ENCODE measurements at places on chromosomes 2 and 18.

GRCh38 chr2:134189009-134189720 is 64.7 kb upstream of the MGAT5 start:
- no peak for DNase-seq

- no peak for DNase-seq
Observed at GRCh38 chr2:56034258-56034657, 110.7 kb upstream of the EFEMP1 start.

GRCh38 chr2:233447506-233448219 is 93.4 kb downstream of the DGKD start:
- no peak for DNase-seq

GRCh38 chr2:150063432-150063889 is 424.0 kb downstream of the RND3 start:
- DNase-seq = no peak

DNA sequence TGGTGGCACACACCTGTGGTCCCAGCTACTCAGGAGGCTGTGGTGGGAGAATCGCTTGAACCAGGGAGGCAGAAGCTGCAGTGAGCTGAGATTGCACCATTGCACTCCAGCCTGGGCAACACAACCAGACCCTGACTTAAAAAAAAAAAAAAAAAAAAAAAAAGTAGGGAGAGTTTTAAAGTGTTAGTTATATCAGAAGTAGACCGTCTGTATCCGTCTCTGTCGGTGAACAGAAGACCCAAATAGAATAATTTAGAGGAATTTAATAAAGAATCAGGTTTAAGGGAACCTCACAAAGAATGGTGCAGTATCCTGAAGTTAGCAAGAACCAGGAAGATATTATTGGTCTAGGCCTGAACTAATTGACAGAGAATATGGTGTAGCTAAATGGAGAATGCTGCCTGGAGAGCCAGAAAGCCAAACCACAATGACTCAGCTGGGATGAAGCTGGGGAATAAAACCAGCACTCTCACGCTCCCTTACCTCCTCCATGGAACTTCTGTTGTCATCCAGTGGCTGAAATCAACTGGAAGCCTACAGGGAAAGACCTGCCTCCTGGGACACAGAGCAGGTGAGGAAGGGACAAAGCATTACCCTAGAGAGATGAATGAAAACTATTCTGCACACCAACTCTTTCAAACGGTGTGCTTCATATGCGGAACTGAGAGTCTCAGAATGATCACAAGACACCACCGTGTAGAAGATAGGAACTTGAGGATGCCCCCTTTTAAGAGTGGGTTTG is 39.1 kb upstream of the PLEKHM3 start:
- DNase-seq = no peak

DNA sequence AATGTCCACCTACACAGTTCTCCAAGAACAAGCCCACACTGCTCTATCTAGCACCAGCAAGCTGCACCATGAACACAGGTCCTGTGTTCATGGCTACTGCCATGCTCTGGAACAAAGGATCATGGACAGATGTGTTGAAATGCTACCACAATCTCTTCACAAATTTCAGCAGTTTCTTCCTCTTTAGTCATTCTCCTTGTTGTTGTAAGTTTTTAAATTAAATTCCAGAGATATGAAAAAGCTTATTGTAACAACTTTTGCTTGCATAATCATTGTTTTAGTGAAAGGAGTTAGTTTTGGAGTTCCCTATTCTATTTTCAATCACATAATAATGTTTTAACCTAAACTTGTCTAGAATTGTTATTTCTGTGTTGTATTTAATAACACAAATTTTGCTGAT is 17.2 kb upstream of the NAPG start:
- no peak for DNase-seq

Measured in stimulated activated CD8-positive, alpha-beta memory T cell treated with anti-CD3 and anti-CD28 coated beads, Interleukin-15, amount 100 ng/mL, for 24 hours (primary cell).